ENCODE measurements at places on chromosomes 7 and 10.

GRCh38 chr7:112896026-112896601, 105.9 kb upstream of the TMEM168 start:
- no peak for DNase-seq

GRCh38 chr10:86259901-86260562, 106.6 kb downstream of the GRID1 start:
- DNase-seq: no peak

- DNase-seq: no peak
Observed at GRCh38 chr10:30737931-30738391, 108.4 kb upstream of the LYZL2 start.

DNA sequence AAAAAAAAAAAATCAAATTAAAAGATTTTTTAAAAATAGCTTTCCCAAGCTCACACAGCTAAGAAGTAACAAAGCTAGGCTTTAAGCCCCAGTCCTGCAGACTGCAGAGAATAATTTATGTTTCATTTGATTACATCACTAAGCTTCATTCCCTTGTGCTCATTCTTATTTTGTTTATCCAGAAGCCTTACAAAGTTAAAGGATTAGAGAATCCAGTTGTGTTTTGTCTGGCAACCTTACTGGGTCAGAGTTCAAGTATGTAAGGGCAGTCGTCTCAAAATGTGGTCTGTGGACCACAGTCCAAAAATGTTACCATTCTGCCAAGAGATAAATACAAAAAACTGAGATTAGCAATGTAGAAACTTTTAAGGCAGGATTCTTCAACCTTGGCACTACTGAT, 32.1 kb upstream of the EZH2 start:
- DNase-seq: no peak

DNA sequence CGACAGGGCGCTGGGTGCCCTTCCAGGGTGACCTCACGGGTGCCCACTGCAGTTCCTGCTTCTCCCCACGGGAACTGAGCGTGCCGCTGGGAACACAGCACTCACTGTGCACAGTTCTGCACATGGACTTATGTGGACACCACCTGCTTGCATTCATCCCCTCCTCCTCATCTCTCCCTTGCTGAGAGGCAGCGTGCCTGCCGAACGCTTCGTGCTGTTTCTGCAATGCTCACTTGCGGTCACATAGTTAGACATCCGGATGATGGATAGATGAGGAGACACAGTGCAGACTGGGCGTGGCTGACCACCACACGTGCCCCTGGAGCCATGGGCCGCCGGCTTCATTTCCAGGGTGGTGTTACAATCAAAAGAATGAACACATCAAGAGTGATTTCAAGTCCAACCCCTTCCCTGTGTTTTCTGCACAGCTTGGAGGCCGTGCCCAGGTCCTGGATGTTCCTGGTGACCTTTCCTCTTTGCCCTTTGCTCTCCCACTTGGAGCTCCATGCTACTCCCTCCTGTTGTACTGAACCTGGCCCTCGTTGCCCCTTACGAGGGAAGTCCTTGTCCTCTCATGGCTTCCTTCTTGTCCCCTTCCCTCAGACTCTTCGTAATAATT, 119.4 kb downstream of the VIPR2 start:
- peak; percentile 4 for DNase-seq

- peak; percentile 84 for DNase-seq
Observed at GRCh38 chr7:21945454-21946221, at the start of gene CDCA7L. Gene CDCA7L (minus strand): TSS chr7:21945899. CDS start chr7:21945804, 95 bp downstream.

DNA sequence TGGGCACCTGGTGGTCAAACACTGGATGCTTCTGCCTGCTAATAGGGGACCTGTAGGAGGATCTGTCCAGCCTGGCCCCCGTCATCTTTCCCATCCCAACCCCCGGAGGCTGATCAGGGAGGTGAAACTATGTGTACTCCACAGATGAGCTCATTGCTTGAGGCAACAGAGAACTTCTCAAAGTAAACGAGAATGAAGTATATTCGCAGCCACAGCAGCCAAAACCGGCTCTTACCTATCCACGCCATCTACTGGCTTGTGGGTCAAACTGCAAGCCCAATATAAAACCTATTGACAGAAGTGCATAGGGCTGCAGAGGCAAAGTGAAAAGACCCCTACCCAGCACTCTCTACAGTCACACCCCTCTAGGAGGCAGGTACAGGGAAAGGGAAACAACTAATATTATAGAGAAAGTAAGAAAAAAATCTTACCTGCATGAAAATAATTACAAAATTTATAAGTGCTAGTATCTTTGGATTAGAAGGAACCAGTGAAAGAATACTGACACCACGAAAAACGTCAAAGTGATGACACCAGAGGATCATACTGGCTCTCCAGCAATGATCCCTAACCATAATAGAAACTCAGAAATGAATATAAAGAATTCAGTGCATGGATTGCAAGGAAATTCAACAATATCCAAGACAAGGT, 973.5 kb downstream of the ANKRD7 start:
- DNase-seq: no peak

GRCh38 chr7:143387156-143387975, 6.2 kb downstream of the ZYX start:
- DNase-seq: peak; percentile 20

DNA sequence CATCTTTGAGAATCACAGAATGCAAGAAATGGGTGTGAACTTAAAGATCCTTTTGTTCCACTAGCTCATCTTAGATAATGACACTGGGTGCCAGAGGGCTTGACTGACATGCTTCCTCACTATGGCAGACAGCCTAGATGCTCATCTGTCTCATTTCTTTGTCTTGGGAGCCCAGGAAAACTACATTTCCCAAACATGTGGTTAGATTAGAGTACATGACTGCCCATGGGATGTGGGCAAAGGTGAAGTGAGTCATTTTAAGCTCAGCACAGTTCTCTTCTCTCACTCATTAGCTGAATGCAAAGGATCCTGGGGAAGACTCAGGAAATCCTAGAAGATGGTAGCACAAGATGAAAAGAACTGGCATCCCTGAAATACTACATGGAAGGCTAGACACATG, 32.5 kb upstream of the TBX20 start:
- DNase-seq: no peak

DNA sequence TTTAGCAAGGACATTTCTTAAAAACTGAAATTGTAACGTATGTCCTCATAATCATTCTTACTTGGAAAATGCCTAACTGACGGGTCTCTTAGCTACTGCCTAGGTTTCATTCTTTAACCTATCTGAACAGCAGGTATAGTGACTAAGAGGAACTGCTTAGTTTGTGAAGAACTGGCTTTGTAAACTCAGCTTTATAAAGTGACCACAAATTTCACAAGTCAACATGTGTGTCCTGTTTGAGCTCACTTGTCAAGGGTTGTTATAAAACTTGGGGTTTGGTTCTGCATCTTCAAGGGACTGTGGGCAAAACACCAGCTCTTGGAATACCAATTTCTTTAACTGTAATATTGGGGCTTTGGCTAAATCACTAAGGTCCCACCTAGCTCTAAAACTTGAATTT, 32.2 kb downstream of the MRPS33 start:
- DNase-seq: no peak

GRCh38 chr7:44114586-44115310, 8.6 kb downstream of the POLD2 start:
- DNase-seq: peak; percentile 66

- no peak for DNase-seq
Observed at GRCh38 chr10:22491480-22491879, 146.2 kb downstream of the SPAG6 start.

DNA sequence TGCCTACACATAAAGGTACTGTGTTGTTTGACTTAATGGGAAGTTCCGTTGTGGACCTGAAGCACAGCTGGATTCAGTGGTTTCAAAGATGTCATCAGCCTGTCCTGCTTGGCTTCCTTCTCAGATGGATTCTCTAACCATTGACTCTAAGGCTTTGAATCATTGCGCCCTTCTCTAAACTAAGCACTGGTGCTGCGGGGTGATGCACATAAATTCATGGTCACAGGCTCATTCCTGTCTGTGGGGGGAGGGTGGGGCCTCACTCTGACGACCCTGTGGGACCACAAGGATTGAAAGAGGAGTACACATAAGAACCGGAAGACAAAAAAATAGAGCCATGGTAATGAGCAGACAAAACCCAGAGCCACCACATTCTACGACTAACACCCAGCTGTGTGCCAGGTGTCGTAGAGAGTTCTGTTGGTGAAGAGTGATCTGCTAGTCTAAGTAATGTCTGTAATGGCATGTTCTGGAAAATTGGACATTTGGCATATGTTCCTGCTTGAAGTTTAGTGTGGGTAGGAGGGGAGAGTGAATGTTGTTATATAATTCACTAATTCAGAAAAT, 97.3 kb upstream of the YAE1 start:
- no peak for DNase-seq

DNA sequence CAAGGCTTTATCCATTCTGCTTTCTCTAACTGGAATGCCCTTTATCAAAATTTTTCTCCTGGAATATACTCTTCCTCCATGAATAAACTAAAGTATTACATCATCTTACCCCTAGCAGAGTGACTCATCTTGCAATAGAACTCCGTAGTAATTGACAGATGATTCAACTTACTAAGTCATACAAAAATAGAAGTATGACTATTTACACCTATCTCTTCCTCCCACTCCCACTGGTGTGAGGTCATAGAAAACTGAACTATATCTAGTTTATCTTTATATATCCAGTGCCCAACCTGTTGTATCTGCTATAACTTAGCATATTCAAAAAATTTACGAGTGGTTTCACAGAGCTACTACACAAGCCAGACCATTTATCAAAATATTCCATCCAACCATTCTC, 26.1 kb downstream of the ABCB1 start:
- no peak for DNase-seq

All from left hindlimb (tissue), 1 donor.